Subcutaneous adipose tissue (tissue), 4 donors: ENCODE measurements at places on chromosomes 11 and 22. TPM values are rescaled to one million over a fixed set of nuclear protein-coding genes. Genes with fewer than 3 reads are reported as not detected.

CD248 gene
- 49.0 TPM for total RNA-seq

BARX2 gene
- not detected for total RNA-seq

KLHL35 gene
- total RNA-seq: 0.82 TPM

C11orf16 gene
- not detected for total RNA-seq

TIMP3 gene
- 1,450 TPM for total RNA-seq

RDX gene
- total RNA-seq: 88.2 TPM

ROM1 gene
- 11.2 TPM for total RNA-seq

KRTAP5-2 gene
- total RNA-seq: not detected

UBE2L3 gene
- 32.1 TPM for total RNA-seq

PRRG4 gene
- 2.2 TPM for total RNA-seq

FLRT1 gene
- not detected for total RNA-seq

PHETA2 gene
- total RNA-seq: 13.1 TPM

OR2D2 gene
- total RNA-seq: not detected

CCDC188 gene
- total RNA-seq: 1.3 TPM

GPHA2 gene
- not detected for total RNA-seq

KRTAP5-11 gene
- total RNA-seq: not detected

SLC22A25 gene
- not detected for total RNA-seq

DDTL gene
- 0.88 TPM for total RNA-seq

MISFA gene
- total RNA-seq: 1.5 TPM

MYO7A gene
- total RNA-seq: 11.7 TPM

METTL15 gene
- total RNA-seq: 12.8 TPM

ANO9 gene
- 0.75 TPM for total RNA-seq

CARD16 gene
- 8.6 TPM for total RNA-seq
